CD4-positive, alpha-beta T cell treated with Interleukin-17A for 1 hour (primary cell): ENCODE measurements at places on chromosomes 4 and X.

GRCh38 chr4:138576684-138577083, 334.5 kb upstream of the SLC7A11 start:
- DNase-seq: no peak

DNA sequence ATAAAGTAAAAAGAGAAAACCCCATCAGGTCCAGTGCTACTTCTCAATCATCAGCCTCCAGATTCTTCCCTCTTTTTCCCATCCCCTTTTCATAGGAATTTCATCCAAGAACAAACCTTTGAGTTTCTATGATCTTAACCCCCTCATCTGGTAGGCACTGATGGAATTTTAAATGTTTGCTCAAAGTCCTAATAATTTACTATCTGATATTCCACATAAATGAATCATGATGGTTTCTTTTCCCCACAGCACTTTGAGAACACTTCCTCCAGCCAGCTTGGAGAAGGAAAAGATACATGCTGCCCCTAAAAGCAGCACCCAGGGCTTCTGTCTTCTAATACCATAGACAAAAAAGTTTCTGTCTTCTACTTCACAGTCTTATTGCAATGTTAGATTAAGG, 19.4 kb upstream of the KLHL8 start:
- DNase-seq: no peak

DNA sequence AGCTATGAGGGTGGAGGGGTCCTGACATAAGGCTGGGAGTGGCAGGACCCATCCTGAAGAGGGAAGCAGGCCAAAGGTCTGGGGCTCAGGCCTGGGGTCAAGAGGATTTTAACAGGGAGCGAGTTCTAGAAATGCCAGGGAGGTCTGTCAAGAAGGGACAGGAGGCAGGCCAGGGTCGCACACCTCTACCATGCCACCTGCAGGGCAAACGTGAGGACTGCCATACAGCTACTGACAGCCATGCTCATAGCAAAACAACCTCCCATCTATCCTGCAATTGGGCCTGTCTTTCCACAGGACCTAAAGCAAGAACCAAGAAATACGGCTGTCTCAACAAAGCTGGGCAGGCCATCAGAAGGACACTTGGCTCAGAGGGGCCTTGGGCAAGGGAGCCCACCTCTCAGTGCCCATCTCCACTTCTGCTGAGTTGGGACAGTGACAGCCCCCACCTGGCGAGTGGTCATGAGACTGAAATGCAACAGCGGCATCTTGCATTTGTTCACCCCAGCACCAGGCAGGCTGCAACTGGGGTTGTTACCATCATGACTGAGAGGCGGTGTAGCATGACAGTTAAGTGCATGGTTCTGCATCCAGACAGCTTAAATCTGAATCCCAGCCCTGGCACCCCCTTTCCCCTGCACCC, 92.7 kb downstream of the WFS1 start:
- DNase-seq: no peak

DNA sequence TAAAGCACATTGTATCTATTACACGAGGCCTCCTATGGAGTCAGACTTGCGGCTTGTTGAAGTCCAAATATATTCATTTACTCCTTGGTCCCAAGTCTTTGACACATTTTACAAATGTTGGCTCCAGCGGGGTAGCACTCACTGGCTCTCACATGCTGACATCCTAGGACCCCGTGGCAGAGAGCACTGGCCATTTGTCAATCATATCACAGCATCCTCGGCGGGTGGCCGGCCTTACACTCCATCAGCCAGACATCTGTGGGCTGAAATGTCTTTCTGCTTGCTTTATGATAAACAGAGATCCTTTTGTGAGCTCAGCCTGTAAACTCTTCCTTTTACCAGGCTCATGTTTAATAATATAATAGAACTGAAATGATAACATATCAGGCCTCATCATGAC, 25.7 kb upstream of the VCX2 start:
- DNase-seq: no peak

DNA sequence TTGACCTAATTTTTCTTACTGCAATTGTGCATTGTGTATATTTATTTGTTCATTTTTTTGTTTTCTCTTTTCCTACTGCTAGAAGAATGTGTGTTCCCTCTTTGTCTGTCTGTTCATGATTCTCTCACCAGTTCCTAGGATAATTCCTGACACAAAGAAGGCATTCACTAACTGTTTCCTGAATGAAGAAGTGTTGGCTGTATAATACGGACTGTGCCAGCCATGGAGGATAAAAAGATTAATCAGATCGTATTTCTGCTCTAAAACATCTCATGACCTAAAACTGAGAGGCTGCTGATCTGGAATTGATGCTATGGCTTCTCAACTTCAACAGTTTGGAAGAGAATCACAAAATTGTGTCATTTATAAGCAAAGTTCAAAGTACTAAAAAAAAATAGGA, 563.1 kb upstream of the FRG1 start:
- DNase-seq: no peak

DNA sequence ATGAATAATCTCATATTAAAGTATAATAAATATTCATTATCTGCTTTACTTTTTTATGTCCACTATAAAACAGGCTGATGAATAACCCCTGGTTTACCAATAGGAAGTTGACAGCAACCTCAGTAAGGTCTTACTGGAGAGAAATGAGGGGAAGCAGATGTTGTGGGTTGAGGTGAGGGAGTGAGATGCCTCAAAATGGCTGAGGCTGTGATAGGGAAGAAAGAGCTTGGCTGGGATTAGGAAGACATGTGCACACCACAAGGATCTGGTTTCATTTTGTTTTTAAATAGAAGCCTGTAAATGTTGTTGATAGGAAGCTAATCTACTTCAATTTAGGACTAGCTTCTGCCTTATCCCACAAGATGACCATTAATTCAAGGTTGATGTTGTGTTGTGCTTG, 14.4 kb upstream of the CYBB start:
- DNase-seq: no peak

GRCh38 chrX:39969099-39969818, 128.5 kb downstream of the BCOR start:
- DNase-seq: peak; percentile 10

DNA sequence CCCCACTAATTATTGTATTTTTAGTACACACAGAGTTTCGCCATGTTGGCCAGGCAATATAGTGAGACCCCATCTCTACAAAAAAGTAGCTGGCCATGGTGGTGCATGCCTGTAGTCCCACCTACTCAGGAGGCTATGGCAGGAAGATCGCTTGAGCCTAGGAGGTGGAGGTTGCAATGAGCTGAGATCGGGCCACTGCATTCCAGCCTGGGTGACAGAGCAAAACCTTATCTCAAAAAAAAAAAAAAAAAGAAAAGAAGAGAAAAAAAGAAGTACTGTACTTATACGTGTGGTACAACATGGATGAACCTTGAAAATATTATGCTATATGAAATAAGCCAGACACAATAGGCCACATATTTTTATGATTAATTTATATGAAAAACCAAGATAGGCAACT, 9.9 kb upstream of the WDR45 start:
- DNase-seq: no peak
